ENCODE measurements at places on chromosomes 3 and 15. TPM values are rescaled to one million over a fixed set of nuclear protein-coding genes. Genes with fewer than 3 reads are reported as not detected.

GRCh38 chr3:187458921-187459320, 90.7 kb downstream of the RTP4 start:
- no peak for DNase-seq
- no peak overlapping the region for H3K4me3 ChIP-seq
- no peak overlapping the region for H3K27ac ChIP-seq
- no peaks in the 10 kb centered on the region for H3K27me3 ChIP-seq

C3orf49 gene
- total RNA-seq = not detected

DNA sequence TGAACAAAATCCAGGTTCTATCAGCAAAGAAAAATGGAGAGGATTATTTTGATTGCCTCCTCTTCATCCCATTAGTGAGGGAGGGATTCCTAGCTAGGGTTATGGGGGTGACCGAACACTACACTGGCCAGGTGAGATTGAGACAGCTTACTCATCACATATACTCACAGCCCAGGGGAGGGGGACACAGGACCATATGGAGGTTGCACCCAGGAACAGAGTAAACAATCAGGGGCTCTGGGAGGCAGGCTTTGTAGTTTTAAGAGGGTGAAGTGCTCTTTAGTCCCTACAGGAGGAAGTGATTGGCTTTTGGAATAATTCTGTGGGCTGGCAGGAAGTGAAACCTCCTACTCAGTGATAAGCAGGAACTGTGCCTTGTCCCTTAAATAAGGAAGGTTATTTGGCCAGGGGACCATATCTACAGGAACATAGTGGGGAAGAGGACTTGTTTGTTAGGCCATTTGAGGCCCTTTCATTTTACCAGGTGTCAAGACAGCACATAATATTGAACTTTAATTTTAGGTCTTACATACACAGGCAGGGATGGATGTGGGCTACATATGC, 17.5 kb upstream of the KCTD6 start:
- H3K27ac ChIP-seq = no peak overlapping the region
- no peaks in the 10 kb centered on the region for H3K36me3 ChIP-seq
- no peaks in the 10 kb centered on the region for H3K27me3 ChIP-seq
- H3K4me3 ChIP-seq = no peak overlapping the region
- H3K4me1 ChIP-seq = peaks cover 20% of the 10 kb centered on the region

DNA sequence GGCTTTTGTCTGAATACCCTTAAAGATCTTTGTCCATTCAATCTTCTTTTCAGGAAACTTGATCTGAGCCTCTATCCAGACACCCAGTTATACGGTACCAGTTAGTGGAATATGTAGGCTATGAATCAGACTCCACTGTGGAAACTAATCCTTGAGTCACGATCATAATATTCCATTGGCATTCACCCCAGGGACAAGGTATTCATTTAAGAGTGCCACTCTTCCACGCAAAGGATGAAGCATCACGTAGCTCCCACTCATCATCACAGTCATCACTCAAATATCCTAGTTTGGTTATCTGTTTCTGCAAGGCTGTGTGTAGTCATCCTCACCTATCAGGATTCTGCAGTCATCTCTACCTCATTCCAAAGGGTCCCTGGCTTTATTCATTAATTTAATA, 85.6 kb downstream of the NEDD4 start:
- H3K4me1 ChIP-seq = no peaks in the 10 kb centered on the region
- H3K27me3 ChIP-seq = no peaks in the 10 kb centered on the region
- H3K36me3 ChIP-seq = no peaks in the 10 kb centered on the region
- DNase-seq = no peak

DNA sequence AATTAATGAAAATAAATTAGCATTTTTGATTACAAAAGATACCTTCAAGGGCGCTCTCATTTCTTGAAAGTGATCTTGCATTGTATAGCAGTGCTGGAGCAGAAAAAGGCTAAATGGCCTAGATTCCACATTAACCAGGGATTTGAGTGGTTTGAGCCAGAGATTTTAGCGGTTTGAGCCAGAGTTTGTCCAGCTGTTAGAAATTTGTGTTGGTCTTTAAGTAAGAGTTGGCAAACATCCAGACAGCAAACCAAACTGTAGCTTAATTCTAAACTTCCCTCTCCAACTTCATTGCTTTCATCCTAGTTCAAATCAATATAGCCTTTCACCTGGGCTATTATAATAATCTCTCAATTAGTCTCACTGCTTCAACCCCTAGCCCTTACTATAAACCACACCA, 351.7 kb downstream of the IGSF11 start:
- no peaks in the 10 kb centered on the region for H3K27me3 ChIP-seq
- no peak overlapping the region for H3K27ac ChIP-seq
- H3K4me3 ChIP-seq = no peak overlapping the region
- no peak for DNase-seq

- no peak overlapping the region for H3K4me3 ChIP-seq
- H3K27ac ChIP-seq = no peak overlapping the region
- no peaks in the 10 kb centered on the region for H3K4me1 ChIP-seq
- DNase-seq = no peak
- no peaks in the 10 kb centered on the region for H3K27me3 ChIP-seq
These were observed 80.2 kb downstream of the RPLP1 start for GRCh38 chr15:69532856-69533255.

HRG gene
- not detected for total RNA-seq

- H3K4me3 ChIP-seq = no peak overlapping the region
- DNase-seq = no peak
- H3K4me1 ChIP-seq = no peaks in the 10 kb centered on the region
These were observed 25.5 kb downstream of the ABTB1 start for GRCh38 chr3:127698286-127698685.

GRCh38 chr3:89452066-89452465, 344.6 kb downstream of the EPHA3 start:
- DNase-seq = no peak
- no peaks in the 10 kb centered on the region for H3K4me1 ChIP-seq
- H3K36me3 ChIP-seq = no peaks in the 10 kb centered on the region
- H3K27me3 ChIP-seq = no peaks in the 10 kb centered on the region

- H3K27me3 ChIP-seq = no peaks in the 10 kb centered on the region
- peaks cover 24% of the 10 kb centered on the region for H3K36me3 ChIP-seq
- H3K4me3 ChIP-seq = no peak overlapping the region
- no peak for DNase-seq
- peaks cover 13% of the 10 kb centered on the region for H3K4me1 ChIP-seq
These were observed 8.0 kb upstream of the SEMA3B start for GRCh38 chr3:50260942-50261441.

DNA sequence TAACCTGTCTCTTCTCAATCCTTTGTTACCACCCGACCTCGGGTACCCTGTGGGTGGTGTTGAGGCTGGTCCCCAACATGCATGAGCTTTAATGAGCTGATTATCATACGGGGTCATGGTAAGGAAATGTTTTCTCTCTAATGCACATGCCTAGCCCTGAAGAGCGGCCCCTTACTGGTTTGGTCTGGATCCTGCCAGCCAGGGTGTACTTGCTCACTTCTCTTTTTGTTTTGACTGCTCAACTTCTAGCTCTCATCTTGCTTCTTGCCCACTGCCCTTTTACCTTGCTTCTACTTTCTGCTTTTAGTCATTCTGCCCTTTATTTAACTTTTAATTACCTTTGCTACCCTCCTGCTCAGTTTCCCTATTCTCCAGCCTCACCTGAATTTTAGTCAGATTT, 44.3 kb upstream of the ACAD9 start:
- no peaks in the 10 kb centered on the region for H3K4me1 ChIP-seq
- no peak for DNase-seq
- no peaks in the 10 kb centered on the region for H3K36me3 ChIP-seq
- H3K4me3 ChIP-seq = no peak overlapping the region

GRCh38 chr15:88704791-88705768, 66.3 kb downstream of the ISG20 start:
- H3K27me3 ChIP-seq = peaks cover 16% of the 10 kb centered on the region
- H3K4me3 ChIP-seq = no peak overlapping the region
- no peak overlapping the region for H3K27ac ChIP-seq
- no peaks in the 10 kb centered on the region for H3K36me3 ChIP-seq

ALPK3 gene
- 0.58 TPM for total RNA-seq

- H3K4me1 ChIP-seq = no peaks in the 10 kb centered on the region
- no peak overlapping the region for H3K27ac ChIP-seq
- DNase-seq = no peak
- H3K36me3 ChIP-seq = no peaks in the 10 kb centered on the region
- H3K27me3 ChIP-seq = no peaks in the 10 kb centered on the region
These were observed 136.9 kb downstream of the HCN4 start for GRCh38 chr15:73231661-73232419.

ZKSCAN7 gene
- total RNA-seq = 4.1 TPM

- no peak overlapping the region for H3K4me3 ChIP-seq
- H3K4me1 ChIP-seq = no peaks in the 10 kb centered on the region
- H3K27ac ChIP-seq = no peak overlapping the region
- no peaks in the 10 kb centered on the region for H3K36me3 ChIP-seq
These were observed 733.0 kb downstream of the ZPLD1 start for GRCh38 chr3:103167850-103168249.

Data from CD4-positive, alpha-beta memory T cell (primary cell).